ENCODE measurements at places on chromosomes 4 and X.
A peak's percentile ranks its signal among the peaks of the same experiment; 100 is the strongest.

DNA sequence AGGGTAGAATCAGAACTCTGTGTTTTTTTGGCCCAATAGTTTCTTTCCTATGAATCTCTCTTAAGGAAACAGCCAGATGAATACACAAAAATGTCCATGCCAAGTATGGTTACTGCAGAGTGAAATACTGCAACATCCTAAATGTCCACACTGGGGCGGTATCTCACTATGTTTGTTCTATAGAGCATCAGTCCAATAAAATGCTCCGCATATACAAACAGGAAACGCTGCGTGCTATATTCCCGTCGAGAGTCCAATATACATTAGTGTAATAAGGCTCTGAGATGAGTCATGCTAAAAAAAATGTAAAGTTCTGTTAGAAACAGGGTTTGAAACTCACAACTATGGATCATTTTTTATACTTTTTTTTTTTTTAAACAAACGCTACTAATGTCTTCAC, 72.9 kb upstream of the ENOX2 start:
- DNase-seq, result peak; percentile 8

GRCh38 chr4:89665662-89666061, 171.3 kb downstream of the SNCA start:
- no peak for DNase-seq

DNA sequence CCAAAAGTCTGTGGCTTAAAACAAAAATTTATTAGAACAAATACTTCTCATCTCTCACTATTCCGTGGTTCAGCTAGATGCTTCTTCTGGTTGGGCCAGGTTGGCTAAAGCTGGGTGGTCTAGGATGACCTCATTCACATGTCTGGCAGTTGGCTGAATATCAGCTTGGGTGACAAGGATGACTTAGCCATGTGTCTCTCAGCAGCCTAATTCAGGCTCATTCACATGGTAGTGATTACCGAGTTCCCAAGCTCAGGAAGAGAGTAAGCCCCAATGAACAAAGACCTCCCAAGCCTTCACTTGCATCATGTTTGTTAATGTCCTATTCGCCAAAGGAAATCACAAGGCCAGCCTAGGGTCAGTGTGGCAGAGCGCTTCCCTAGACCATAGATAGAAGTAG, 119.4 kb downstream of the FANCB start:
- no peak for DNase-seq

- DNase-seq, result no peak
These were observed 243.0 kb upstream of the HHIP start for GRCh38 chr4:144402999-144403398.

- DNase-seq, result no peak
These were observed 65.0 kb downstream of the ZFYVE28 start for GRCh38 chr4:2353222-2354107.

GRCh38 chrX:47264483-47265173, 31.8 kb downstream of the USP11 start:
- DNase-seq, result no peak

GRCh38 chr4:5858020-5858769, 34.7 kb downstream of the CRMP1 start:
- no peak for DNase-seq

GRCh38 chr4:113026556-113026955, 22.9 kb upstream of the ANK2 start:
- DNase-seq, result no peak

- DNase-seq, result no peak
These were observed 33.4 kb downstream of the FRG1 start for GRCh38 chr4:189974056-189974455.

DNA sequence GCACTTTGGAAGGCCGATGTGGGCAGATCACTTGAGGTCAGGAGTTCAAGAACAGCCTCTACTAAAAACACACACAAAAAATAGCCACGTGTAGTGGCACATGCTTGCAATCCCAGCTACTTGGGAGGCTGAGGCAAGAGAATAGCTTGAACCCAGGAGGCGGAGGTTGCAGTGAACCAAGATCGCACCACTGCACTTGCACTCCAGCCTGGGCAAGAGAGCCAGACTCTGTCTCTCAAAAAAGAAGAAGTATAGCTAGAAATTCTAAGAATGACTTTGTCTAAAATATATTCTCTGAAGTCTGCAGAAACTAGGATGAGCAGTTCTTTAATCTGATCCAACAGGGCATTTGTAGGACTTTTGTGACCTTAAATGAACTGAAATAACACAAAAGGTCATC, 17.4 kb downstream of the RBM47 start:
- DNase-seq, result no peak

DNA sequence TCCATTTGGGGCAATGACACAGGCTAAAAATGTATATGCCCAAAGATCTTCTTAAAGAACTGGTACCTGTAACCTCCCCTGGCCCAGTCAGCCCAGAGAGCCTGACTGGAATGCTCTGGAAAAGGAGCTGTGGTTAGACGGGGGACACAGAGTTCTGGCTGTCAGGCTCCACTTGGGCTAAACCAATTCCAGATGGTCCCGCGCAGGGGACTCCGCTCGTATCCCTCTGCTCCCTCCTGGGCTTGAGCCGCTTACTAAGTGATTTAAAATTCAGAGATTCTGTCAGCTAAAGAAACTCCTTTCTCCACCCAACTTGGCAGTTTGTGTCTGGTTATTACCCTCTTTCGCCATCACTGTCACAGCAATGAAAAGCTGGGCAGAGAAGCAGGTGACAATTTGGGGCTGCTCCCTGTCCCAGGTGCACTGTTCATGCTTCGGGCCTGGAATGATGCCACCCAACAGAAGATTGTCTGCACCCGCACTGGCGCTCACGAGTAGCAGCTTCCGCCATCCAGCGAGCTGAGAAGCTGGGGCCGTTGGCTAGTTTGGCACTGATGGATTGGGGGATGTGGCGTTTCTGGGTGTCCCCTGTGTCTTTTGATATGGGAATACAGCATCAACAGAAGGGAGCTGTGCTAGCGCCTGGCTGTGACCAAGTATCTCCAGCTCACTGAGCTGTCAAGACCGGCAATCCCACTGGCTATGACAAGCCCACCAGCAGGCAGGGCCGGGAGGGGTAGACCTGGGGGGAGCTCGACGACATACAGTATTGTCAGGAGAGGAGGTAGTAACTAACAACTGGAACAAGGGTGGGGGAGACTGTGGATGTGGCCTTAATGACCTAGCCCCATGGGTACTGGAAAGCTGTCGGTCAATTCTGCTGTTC, 6.7 kb upstream of the IRAK1 start:
- DNase-seq, result no peak

- DNase-seq, result peak; percentile 55
These were observed 2.4 kb downstream of the NKX3-2 start for GRCh38 chr4:13541720-13542576.

- DNase-seq, result peak; percentile 49
These were observed 18.8 kb upstream of the TADA2B start for GRCh38 chr4:7024336-7024890.
